ENCODE measurements at places on chromosomes 12 and 14.
A peak's percentile ranks its signal among the peaks of the same experiment; 100 is the strongest.

- DNase-seq: no peak
Measured at GRCh38 chr12:41944216-41944615, 200.5 kb downstream of the GXYLT1 start.

DNA sequence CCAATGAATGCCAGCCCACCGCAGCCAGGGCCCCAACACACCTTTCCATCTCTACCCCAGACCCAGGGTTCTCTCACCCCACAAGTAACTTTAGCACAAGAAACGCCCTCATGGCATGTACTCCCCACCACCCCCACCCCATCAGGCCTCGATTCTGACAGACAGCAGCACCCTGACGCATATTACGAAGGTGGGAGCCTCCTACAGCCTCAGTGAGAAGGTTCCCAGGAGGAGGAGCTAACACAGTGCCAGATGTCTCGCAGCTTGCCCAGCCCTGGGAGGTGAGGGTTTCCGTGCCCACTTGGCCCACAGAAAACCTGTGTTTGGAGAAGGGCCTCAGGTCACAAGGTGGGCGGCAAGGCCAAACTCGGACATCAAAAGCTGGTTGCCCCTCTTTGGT, 32.4 kb downstream of the CCDC88C start:
- DNase-seq: no peak

GRCh38 chr14:101819251-101819990, 57.9 kb downstream of the PPP2R5C start:
- no peak for DNase-seq

DNA sequence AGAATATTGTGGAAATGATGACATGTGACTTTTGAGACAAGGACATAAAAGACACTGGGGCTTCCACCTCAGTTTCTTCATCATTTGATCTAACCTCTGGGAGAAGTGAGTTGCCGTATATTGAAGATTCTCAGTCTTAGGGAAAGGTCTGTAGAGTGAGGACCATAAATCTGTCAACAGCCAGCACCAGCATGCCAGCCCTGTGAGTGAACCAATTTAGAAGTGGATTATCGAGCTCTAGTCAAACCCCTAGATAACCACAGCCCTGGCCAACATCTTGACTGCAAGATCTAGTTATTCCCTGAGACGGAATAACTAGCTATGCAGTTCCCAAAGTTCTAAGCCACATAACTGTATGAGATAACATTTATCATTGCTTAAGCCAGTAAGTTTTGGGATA, 108.8 kb upstream of the PTPRR start:
- no peak for DNase-seq

- no peak for DNase-seq
Measured at GRCh38 chr12:110343736-110344555, 59.6 kb downstream of the ANAPC7 start.

DNA sequence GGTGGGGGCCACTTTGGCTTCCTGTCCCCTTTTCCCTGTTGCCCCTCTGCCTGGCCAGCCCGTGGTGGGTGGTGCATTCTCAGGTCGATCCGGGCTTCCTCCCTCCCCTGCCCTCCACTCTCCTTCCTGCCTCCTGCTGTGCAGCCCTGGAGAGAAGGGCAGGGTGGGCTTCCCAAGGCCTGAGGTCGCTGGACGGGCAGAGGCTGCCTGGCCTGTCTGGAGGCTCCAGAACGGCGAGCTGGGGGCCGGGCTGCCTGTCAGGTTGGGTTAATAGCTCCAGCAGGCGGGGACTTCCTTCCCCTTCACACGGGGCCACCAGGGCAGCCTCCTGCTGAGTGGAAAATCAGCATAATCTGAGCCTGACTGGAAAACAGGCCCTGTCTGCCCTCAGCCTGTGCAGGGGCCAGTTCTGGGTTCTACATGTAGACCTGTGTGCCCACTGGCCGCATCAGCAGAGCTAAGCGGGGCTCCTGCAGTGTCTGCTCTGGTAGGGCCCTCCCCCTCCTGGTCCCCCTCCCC, 11.3 kb downstream of the KIF26A start:
- DNase-seq: peak; percentile 82

GRCh38 chr12:117189725-117190209, 503 bp downstream of the FBXO21 start:
- peak; percentile 54 for DNase-seq

- peak; percentile 56 for DNase-seq
Measured at GRCh38 chr12:2833810-2834209, 1.0 kb downstream of the NRIP2 start.

- DNase-seq: peak; percentile 16
Measured at GRCh38 chr14:86673523-86673969, 1143.6 kb downstream of the FLRT2 start.

- DNase-seq: peak; percentile 44
Measured at GRCh38 chr14:23119363-23120327, 590 bp upstream of the CEBPE start.

GRCh38 chr12:96034621-96035282, 635 bp downstream of the LTA4H start:
- peak; percentile 33 for DNase-seq

DNA sequence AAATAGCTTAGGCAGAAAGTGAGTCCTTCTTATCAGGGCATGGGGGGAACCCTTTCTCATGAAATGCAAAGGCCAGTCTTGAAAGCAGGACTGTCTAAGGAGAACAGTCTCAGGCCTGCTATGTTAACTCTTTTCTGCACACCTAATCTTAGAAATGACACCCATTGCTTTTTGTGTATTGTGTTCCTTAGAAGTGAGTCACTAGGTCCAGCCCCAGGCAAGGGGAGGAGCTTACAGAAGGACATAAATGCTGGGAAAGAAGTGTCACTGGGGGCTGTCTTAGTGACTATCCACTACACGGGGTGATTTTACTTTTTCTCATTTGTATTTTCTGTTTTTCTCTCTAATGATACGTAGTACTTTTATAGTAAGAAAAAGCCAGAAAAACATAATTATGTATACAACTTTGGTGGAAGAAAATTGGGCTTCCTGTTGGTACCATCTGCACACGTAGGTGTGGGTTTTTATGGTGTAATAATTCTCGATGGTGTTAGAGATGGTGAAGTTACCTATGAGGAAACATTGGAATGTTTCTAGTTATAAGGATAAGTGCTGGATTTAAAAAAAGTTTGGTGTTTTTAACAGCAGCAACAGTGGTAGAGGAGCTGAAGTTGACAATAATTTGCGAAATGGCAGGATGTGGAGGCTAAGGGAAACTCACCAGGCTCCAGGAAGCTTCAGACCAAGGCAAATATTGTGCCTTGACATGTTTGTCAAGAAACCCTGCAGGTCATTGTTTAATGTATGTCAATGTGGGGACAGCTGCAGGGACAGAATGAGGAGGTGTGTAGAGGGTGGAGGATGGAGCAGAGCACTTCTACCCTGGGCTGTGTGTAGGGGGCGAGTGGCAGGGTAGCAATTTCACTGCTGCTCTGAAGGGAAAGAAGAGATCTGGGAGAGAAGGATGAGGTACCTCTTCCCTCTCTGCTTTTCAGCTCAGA, 214.9 kb downstream of the KTN1 start:
- DNase-seq: no peak

- DNase-seq: no peak
Measured at GRCh38 chr14:79597566-79597965, 613.7 kb downstream of the DIO2 start.

- no peak for DNase-seq
Measured at GRCh38 chr12:122908915-122909314, 13.0 kb upstream of the VPS37B start.

GRCh38 chr12:96466939-96467751, 22.2 kb upstream of the CFAP54 start:
- DNase-seq: no peak

GRCh38 chr14:78131616-78132015, 38.6 kb upstream of the NRXN3 start:
- no peak for DNase-seq

DNA sequence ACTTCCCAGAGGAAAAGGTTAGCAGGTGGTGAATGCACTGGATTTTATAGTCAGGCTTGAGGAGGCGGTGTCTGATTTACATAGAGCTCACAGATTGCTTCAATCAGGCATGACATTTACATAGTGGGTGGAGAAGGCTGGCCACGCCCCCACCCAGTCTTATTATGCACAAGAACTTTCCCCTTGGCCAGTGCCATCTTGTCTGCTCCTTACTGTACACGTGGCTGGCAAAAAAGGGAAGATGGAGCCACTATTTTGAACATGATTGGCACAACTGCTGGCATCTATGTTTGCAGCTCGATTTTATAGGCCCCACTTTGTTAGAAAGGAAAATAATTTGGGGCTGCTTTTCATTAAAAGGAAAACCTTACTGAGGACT, 10.9 kb upstream of the LGMN start:
- DNase-seq: peak; percentile 37

GRCh38 chr14:57761800-57762199, 104.1 kb downstream of the SLC35F4 start:
- DNase-seq: no peak

GRCh38 chr14:20583908-20584307, 3.9 kb downstream of the RNASE11 start:
- no peak for DNase-seq

GRCh38 chr12:126890097-126890496, 1376.9 kb upstream of the TMEM132C start:
- DNase-seq: no peak
